ENCODE measurements at places on chromosomes 11 and 22. TPM values are rescaled to one million over a fixed set of nuclear protein-coding genes. Genes with fewer than 3 reads are reported as not detected.

DNA sequence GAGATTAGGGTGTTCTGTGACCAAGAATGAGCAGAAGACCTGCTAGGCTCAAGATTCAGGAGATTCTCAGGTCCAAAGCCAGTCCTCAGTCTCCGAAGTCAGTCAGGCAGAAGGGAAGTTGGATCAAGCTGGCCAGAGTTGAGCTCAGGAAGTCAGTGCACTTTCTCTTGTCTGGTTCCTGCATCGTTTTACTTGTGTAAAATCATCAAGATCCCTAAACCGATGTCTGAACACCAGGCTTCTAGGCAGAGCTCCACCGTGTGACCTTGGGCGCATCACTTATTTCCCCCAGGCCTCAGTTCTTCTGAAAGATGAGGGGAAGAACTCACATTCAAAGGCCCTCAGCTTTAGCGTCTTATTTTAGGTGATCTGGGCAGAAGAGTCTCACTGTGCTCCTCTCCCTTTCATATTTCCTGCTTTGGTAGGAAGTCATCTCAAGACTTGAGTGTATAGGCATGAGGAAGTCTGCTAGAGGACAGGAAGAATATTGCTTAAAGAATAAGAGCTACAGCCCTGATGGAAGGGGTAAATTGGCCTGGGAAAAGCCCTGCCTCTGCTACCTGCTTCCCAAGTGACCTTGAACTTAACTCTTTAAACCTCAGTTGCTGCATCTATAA, 20.2 kb downstream of the NF2 start:
- no peak for DNase-seq

Gene TRPM5
- polyA plus RNA-seq = 4.0 TPM

Gene SLC25A45
- polyA plus RNA-seq = 8.1 TPM

GRCh38 chr11:2744166-2744565, 44.4 kb upstream of the KCNQ1OT1 start:
- no peak for DNase-seq
